ENCODE measurements at places on chromosomes 3 and 15.

- DNase-seq = no peak
Measured at GRCh38 chr15:51327081-51327480, 11.3 kb downstream of the CYP19A1 start.

DNA sequence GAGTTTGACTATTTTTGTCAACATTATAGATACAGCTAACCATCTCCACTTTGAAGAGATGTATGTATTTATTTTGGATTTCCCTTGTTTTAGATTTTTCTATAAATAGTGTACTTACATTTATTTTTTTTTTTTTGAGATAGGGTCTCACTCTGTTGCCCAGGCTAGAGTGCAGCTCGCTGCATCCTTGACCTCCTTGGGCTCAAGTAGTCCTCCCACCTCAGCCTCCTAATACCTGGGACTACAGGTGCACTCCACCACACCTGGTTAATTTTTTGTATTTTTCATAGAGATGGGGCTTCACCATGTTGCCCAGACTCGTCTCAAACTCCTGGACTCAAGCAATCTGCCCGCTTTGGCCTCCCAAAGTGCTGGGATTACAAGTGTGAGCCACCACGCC, 55.3 kb upstream of the TRPM1 start:
- no peak for DNase-seq

- DNase-seq = no peak
Measured at GRCh38 chr3:150073031-150073430, 102.3 kb upstream of the PFN2 start.

GRCh38 chr3:71465371-71466036, 118.0 kb downstream of the FOXP1 start:
- DNase-seq = no peak

GRCh38 chr3:157174290-157174648, 14.3 kb upstream of the CCNL1 start:
- DNase-seq = no peak

DNA sequence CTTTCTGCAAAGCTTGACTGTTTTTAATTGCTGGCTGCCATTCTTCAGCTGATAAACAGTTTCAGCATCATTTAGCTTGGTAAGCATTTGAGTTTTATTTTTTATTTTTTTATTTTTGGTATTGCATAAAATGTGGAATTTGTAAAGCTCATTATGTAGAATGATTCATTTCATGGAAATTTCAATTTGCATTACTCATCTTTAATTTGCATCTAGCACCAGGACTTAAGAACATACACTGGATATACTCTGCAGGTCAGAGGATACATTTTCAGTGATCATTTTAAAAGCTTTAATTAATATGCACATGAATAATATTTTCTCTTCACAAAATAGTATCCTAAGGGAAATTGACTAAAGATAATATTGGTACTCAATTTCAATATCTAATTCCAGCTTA, 732.4 kb upstream of the BCHE start:
- no peak for DNase-seq

- no peak for DNase-seq
Measured at GRCh38 chr15:65355988-65356353, 21.8 kb downstream of the IGDCC3 start.

DNA sequence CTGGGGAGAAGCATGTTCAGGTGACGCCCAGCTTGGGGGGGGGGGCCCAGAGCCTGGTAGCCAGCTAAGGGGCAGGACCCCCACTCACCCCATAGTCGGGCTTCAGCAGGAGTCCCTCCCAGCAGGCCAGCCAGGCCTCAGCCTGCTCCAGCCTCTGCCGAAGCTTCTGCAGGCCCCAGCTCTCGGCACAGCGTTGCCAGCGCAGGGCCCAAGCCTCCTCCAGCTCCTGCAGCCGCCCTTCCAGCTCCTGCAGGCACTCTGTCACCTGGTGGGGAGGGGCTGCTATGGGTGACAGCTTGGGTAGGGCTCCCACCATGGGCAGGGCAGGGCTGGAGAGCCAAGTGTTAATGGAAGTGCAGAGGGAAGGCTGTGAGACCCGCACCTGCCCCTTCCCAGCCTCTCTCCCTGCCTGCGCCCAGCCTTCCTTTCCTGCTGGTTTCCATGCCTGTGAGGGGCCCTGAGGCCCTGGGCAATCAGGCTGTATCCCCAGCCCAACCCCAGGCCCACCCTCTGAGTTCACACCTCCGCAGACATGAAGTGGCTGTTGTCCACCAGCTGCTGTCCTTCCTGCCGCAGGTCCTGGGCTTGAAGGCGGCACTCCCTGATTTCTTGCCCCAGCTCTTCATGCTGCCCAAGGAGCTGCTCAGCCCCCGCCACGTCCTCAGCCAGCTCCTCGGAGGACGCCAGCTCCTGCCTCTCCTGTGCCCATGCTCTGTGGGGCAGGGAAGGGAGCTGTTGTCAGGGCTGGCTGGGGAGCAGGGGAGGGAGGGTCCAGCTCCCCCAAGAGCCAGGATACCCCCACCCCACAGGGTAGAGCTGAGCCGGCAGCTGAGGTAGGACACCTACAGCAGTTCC, 14.3 kb downstream of the PLA2G4B start:
- no peak for DNase-seq

- DNase-seq = no peak
Measured at GRCh38 chr3:78812166-78812565, 955.6 kb downstream of the ROBO1 start.

DNA sequence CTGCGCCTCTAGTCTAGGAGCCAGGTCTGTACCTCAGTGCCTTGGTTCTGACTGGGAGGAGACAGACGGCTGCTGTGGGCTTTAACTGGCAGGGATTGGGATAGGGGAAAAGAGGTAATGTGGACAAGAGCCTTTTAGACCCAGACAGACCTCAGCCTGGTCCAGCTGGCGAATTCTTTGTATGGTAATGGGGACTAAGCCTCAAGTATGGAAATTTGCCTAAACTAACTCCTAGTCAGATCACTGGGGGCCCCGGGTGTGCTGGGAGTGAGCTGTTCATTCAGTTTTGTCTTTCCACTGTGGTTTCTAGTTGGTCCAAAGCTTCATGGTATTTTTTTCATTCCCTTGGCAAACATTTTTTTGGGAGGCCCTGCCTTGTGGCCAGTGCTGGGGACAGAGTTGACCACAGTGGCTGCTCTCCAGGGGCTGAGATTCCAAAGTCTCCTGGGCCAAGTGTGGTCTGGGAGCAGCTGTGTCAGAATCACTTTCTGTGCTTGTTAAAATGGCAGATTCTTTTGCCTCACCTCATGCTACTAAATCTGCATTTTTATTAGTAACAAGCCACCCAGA, 261.4 kb upstream of the C2CD4B start:
- DNase-seq = no peak

GRCh38 chr3:64922213-64922612, 234.4 kb upstream of the ADAMTS9 start:
- DNase-seq = no peak

DNA sequence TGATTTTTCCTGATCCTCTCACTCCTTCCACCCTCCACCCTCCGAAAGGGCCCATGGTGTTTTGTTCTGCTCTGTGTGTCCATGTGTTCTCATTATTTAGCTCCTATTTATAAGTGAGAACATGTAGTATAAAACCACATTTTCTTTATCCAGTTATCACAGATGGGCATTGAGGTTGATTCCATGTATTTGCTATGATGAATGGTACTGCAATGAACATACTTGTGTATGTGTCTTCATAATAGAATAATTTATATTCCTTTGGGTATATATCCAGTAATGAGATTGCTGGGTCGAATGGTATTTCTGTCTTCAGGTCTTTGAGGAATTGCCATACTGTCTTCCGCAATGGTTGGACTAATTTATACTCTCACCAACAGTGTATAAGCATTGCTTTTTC, 126.0 kb downstream of the IMPG2 start:
- DNase-seq = no peak

- no peak for DNase-seq
Measured at GRCh38 chr3:7075901-7076300, 215.0 kb downstream of the GRM7 start.

- DNase-seq = no peak
Measured at GRCh38 chr3:37308247-37308646, 133.9 kb upstream of the LRRFIP2 start.

- DNase-seq = no peak
Measured at GRCh38 chr3:53846851-53847155, 435 bp downstream of the IL17RB start.

- no peak for DNase-seq
Measured at GRCh38 chr3:100574536-100574935, 34.9 kb upstream of the ADGRG7 start.

- no peak for DNase-seq
Measured at GRCh38 chr3:140626856-140627255, 51.0 kb upstream of the TRIM42 start.

DNA sequence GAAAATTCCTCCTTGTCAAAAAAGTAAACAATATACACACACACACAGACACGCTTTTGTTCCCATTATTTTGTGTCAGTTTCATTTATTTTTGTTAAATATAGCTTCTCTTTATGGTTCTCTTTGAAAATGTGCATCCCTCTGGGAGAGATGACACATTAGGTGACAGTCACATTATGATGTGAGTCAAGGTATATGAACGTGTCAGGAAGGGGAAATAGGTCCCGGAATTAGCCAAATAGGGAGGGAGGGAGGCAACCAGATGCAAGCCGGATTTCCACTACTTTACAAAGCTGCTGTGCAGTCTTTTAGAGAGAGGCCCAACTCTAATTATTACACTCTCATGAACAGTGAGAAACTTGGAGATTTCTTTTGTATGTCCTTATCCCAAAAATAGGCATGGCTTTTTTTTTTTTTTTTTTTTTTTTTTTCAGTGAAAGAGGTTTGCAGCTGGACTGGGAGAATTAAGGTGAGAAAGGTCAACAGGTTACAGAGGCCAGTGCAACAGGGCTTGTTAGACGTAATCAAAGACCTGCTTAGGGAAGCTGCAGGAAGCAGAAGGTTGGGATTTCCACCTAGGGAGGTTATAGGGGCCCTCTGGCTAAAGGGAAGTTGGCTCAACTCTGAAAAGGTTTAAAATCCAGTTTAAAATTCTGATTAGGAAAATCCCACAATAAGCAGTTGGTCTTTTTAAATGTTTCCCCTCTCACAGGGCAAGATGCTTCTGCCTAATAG, 240.5 kb upstream of the UBE2E1 start:
- DNase-seq = no peak

DNA sequence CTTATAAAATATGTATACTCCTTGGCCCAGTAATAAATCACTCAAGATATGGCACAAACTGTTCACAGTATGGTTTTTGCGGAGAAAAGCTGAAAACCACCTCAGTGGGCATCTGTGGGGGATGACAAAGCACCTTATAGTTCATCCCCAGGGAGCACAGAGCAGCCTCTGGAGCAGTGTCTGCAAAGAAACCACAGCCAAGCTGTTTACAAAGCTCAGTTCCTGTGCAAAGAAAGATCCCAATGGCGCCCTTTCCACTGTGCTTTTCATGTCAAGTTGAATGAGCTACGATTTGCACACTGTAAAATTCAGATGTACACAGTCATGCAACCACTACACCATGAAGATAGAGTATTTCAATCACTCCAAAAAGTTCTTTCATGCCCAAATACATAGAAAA, 2.5 kb upstream of the EFCC1 start:
- DNase-seq = no peak

- peak; percentile 78 for DNase-seq
Measured at GRCh38 chr3:8110966-8111798, 390.4 kb upstream of the LMCD1 start.

- DNase-seq = peak; percentile 75
Measured at GRCh38 chr3:50436114-50436674, 67.2 kb downstream of the CACNA2D2 start.

GRCh38 chr15:60871731-60872130, 357.4 kb downstream of the RORA start:
- no peak for DNase-seq

GRCh38 chr3:182327196-182327681, 466.1 kb upstream of the ATP11B start:
- DNase-seq = peak; percentile 46

- DNase-seq = no peak
Measured at GRCh38 chr3:105878061-105878460, 9.2 kb upstream of the CBLB start.

- no peak for DNase-seq
Measured at GRCh38 chr15:88745696-88746095, 57.5 kb upstream of the ACAN start.

DNA sequence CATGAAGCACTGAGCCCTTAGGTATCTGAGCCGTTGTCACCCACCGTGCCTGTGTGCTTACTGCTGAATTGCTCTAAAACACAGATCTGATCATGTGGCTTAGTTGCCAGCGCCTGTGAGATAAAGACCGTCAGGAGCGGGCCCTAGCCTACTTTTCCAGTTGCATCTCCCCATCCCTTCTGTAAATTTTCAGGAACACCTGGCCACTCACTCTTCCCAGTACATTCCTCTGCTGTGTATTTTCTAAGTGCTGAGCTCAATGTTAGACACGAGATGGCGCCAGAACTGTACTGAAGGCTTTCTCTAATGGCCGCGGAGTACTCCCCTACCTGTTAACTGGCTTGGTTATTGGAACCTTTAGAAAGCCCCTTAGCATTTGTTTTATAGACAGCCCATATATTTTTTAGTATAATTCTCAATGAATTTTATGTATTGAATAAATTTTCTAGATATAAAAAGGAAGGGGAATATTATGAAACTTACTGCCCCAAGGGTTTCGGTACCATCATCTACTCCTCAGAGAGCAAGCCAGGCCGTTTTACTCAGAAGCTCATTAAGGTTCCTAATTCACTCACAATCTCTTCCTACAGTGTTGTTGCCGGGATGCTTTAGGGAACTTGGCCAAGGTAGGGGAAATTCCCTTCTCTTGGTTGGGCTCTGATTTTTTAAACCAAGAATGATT, 16.7 kb upstream of the WNT7A start:
- DNase-seq = peak; percentile 67

DNA sequence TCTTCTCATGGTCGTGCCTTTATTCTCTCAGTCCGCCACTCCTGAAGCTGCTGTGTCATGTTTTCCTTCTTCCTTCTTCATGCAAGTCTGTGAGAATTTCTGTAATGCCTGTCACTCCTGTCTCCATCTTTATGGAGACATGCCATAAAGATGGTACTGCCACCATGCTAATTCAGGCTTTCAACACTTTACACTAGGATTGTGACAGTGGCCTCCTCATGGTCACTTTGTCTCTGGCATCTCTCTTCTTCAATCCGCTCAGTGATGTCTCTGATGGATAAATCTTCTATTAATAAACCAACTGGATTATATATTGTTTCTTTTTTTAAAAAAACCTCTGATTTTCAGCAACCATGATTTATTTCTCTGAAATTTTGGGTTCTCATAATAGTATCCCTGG, 18.1 kb downstream of the PPM1L start:
- no peak for DNase-seq

- DNase-seq = no peak
Measured at GRCh38 chr3:192875971-192876565, 41.6 kb downstream of the MB21D2 start.

DNA sequence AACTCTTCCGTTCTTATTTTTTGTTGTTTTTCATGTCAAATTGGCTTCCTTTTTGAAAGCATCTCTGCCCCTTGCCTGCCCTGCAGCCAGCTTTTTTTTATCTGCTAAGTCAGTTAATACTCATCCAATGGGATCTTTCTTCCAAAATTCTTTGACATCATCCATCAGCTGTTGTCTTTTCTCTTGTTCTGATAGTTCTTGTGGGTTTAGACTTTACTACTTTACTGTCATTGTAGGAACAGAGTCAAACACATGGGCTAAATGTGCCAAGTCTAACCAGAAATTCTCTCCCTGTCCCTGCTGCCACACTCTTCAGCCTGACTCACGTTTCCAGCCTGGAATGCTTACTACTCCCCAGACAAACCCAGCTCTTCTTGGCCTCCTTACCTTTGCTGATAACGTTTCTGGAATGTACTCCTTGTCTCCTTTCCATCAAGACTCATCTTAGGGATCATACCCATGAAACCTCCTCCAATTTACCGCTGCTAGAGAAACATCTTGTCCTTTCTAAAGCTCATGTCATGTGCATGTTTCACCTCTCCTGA, 10.7 kb upstream of the VPS8 start:
- no peak for DNase-seq

- no peak for DNase-seq
Measured at GRCh38 chr3:170302008-170302407, 55.5 kb upstream of the SKIL start.
